ENCODE measurements at places on chromosomes 13 and 19. TPM values are rescaled to one million over a fixed set of nuclear protein-coding genes. Genes with fewer than 3 reads are reported as not detected.

SPIB gene
- not detected for total RNA-seq

RAB3D gene
- total RNA-seq: 48.2 TPM

ZNF439 gene
- total RNA-seq: not detected

FBXO17 gene
- 23.8 TPM for total RNA-seq

All from endothelial cell of umbilical vein (primary cell).